ENCODE measurements at places on chromosomes 4 and X. TPM values are rescaled to one million over a fixed set of nuclear protein-coding genes. Genes with fewer than 3 reads are reported as not detected.

Gene MAGEA11
- total RNA-seq: not detected

Gene MAGED4
- total RNA-seq: 8.6 TPM

Gene NOX1
- not detected for total RNA-seq

Gene TLR3
- 0.10 TPM for total RNA-seq

GRCh38 chr4:52367282-52367830 lies 291.7 kb downstream of the USP46 start:
- H3K27ac ChIP-seq: no peak overlapping the region
- DNase-seq: no peak
- no peaks in the 10 kb centered on the region for H3K4me1 ChIP-seq
- H3K27me3 ChIP-seq: no peaks in the 10 kb centered on the region
- H3K4me3 ChIP-seq: no peak overlapping the region
- H3K36me3 ChIP-seq: no peaks in the 10 kb centered on the region

DNA sequence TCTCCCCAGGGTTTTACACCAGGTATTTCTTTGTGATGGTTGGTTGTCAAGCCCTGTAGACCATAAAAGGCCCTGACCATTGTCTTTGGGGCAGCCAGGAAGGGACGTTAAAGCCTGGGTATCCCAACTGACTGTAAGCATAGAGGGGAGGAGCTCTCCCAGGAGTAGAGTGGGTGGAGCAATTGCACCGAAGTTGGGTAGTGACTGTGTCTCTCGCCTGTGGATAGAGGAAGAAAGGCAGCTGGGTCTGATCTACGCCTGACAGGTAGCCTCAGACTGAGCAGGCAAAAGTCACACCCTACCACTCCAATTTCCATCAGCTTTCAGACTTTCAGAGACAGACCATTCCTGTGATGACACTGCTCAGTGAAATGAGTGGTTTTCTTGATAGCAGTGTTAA lies 123.3 kb downstream of the KLHL8 start:
- peaks cover 14% of the 10 kb centered on the region for H3K4me1 ChIP-seq
- H3K27ac ChIP-seq: no peak overlapping the region
- no peak for DNase-seq
- no peak overlapping the region for H3K4me3 ChIP-seq
- H3K36me3 ChIP-seq: peaks cover 9% of the 10 kb centered on the region
- H3K27me3 ChIP-seq: no peaks in the 10 kb centered on the region

GRCh38 chr4:170651786-170652185 lies 562.0 kb upstream of the AADAT start:
- H3K4me1 ChIP-seq: no peaks in the 10 kb centered on the region
- no peak for DNase-seq
- no peaks in the 10 kb centered on the region for H3K27me3 ChIP-seq
- no peak overlapping the region for H3K4me3 ChIP-seq

GRCh38 chrX:40065296-40066046 lies 32.3 kb downstream of the BCOR start:
- H3K36me3 ChIP-seq: peaks cover 71% of the 10 kb centered on the region
- H3K27me3 ChIP-seq: no peaks in the 10 kb centered on the region
- no peaks in the 10 kb centered on the region for H3K4me1 ChIP-seq
- DNase-seq: no peak
- H3K4me3 ChIP-seq: no peak overlapping the region

- H3K27me3 ChIP-seq: no peaks in the 10 kb centered on the region
- no peaks in the 10 kb centered on the region for H3K36me3 ChIP-seq
- no peaks in the 10 kb centered on the region for H3K4me1 ChIP-seq
- no peak overlapping the region for H3K4me3 ChIP-seq
Observed at GRCh38 chrX:72393836-72394517, 88.3 kb upstream of the CITED1 start.

GRCh38 chrX:103099691-103100090 lies 6.7 kb upstream of the NXF3 start:
- no peak overlapping the region for H3K4me3 ChIP-seq
- no peaks in the 10 kb centered on the region for H3K27me3 ChIP-seq
- no peak overlapping the region for H3K27ac ChIP-seq
- no peak for DNase-seq

DNA sequence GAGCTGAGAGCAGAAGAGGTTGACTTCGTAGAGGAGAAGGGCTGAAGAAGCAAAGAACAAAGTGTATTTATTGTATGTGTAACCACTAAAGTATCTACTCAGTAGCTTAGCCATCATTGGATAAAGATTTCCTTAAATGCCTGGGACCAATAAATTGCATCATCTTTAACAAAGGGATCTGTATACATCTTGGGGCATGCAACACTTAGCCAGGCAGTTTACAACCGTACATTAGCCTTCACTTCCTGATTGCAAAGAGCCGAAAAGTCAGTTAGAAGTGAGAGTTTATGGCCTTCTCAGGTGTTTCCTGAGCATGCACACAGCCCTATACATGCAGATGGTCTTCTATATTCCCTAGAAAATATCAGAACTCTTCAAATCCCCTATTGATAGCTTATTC lies 68.0 kb upstream of the MAGED1 start:
- H3K27ac ChIP-seq: no peak overlapping the region
- H3K4me3 ChIP-seq: no peak overlapping the region
- H3K27me3 ChIP-seq: no peaks in the 10 kb centered on the region
- no peaks in the 10 kb centered on the region for H3K36me3 ChIP-seq
- DNase-seq: no peak

GRCh38 chrX:119325456-119325855 lies 73.7 kb upstream of the SLC25A43 start:
- H3K27me3 ChIP-seq: no peaks in the 10 kb centered on the region
- no peaks in the 10 kb centered on the region for H3K36me3 ChIP-seq
- no peak overlapping the region for H3K27ac ChIP-seq
- H3K4me3 ChIP-seq: no peak overlapping the region

DNA sequence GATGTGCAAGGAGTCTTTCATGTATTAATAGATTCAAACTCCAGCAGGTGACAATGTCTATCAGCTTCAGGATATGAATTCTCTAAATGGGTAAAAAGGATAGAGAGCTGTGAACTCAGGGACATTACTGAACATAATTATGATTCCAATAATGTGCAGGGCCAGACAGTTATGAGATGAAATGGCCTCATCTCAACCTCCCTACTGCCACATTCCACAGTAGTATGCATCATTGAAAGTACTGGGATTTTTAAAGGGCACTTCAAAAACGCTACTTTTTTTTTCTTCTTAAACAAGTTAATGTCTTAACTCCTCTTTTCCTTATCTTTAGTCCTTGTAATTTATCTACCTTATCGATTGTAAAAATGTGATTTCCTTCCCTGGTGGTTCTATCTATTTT lies 202.0 kb downstream of the APBB2 start:
- no peaks in the 10 kb centered on the region for H3K27me3 ChIP-seq
- no peak overlapping the region for H3K27ac ChIP-seq
- H3K4me1 ChIP-seq: no peaks in the 10 kb centered on the region
- no peaks in the 10 kb centered on the region for H3K36me3 ChIP-seq

- H3K4me1 ChIP-seq: no peaks in the 10 kb centered on the region
- no peaks in the 10 kb centered on the region for H3K36me3 ChIP-seq
- no peak overlapping the region for H3K27ac ChIP-seq
- H3K27me3 ChIP-seq: no peaks in the 10 kb centered on the region
- no peak for DNase-seq
- no peak overlapping the region for H3K4me3 ChIP-seq
Observed at GRCh38 chr4:82728301-82728700, 70.3 kb downstream of the SCD5 start.

GRCh38 chr4:151882072-151882803 lies 121.4 kb upstream of the GATB start:
- H3K4me3 ChIP-seq: no peak overlapping the region
- DNase-seq: no peak
- H3K4me1 ChIP-seq: peaks cover 2% of the 10 kb centered on the region
- no peak overlapping the region for H3K27ac ChIP-seq
- no peaks in the 10 kb centered on the region for H3K27me3 ChIP-seq

DNA sequence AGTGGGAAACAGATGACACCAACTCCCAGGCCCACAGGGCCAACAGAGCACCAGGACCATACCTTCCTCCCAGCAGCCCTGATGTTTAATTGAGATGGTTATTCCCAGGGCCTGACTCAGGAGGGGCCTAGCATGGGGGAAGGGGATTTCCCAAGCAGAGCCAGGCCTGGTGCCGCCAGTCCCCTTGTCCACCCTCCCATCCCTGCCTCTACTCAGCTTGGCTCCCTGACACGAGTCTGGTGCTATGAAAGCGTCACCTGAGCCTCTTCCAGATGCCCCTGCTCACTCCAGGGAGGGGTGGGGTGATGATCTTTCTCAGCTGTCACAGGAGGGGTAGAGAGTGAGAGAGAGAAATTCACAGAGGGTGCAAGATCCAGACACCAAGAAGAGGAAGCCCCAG lies 72.7 kb downstream of the EFNB1 start:
- no peaks in the 10 kb centered on the region for H3K36me3 ChIP-seq
- no peak overlapping the region for H3K27ac ChIP-seq
- H3K27me3 ChIP-seq: no peaks in the 10 kb centered on the region
- no peak for DNase-seq

DNA sequence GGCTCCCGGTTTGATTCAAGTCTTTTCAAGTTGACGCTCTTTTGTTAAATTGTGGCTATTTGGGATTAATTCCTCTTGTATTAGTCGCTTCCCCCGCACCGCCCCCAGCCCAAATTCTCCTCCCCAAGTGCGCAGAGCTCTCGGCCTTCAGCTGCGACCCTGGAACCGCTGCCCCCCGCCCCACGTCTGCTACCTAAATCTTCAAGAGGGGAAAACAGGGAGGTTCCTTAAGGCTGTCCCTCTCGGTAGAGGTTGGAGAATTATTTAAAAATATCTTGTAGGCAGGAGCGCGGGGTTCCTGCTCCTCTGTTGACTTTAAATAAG lies 860 bp upstream of the RPS6KA3 start:
- no peak for DNase-seq
- peak overlapping the region; percentile 76 for H3K4me3 ChIP-seq
- no peaks in the 10 kb centered on the region for H3K36me3 ChIP-seq
- no peaks in the 10 kb centered on the region for H3K27me3 ChIP-seq
- peaks cover 25% of the 10 kb centered on the region for H3K4me1 ChIP-seq
- H3K27ac ChIP-seq: peak overlapping the region; percentile 88

DNA sequence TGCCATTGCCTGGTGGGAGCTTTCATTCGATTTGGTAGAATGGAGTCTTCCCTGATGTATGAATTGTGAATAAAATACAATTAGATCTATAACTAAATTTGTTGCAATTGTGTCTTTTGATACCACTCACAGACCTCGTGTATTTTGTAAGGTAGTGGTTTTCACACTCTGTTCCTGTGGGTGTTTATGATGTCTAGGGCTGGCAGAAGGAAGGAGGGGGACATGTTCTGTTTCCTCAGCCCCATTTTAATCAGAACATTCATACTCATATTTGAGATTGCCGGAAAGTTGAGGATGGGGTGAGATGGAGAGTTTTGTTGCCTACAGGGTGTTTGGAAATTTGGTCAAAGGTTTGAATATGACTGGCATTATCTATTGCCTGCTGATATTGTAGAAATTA lies 42.9 kb downstream of the PTTG2 start:
- H3K27ac ChIP-seq: no peak overlapping the region
- DNase-seq: no peak
- H3K27me3 ChIP-seq: no peaks in the 10 kb centered on the region
- no peak overlapping the region for H3K4me3 ChIP-seq

GRCh38 chrX:27309406-27309805 lies 153.7 kb downstream of the PPP4R3C start:
- no peak for DNase-seq
- no peaks in the 10 kb centered on the region for H3K4me1 ChIP-seq
- no peaks in the 10 kb centered on the region for H3K36me3 ChIP-seq
- H3K4me3 ChIP-seq: no peak overlapping the region
- H3K27ac ChIP-seq: no peak overlapping the region
- no peaks in the 10 kb centered on the region for H3K27me3 ChIP-seq

GRCh38 chr4:98374643-98375042 lies 113.5 kb downstream of the RAP1GDS1 start:
- peaks cover 5% of the 10 kb centered on the region for H3K4me1 ChIP-seq
- no peak for DNase-seq
- H3K4me3 ChIP-seq: no peak overlapping the region
- peaks cover 3% of the 10 kb centered on the region for H3K36me3 ChIP-seq

GRCh38 chrX:153669174-153669890 lies 4.3 kb downstream of the PNCK start:
- no peak overlapping the region for H3K4me3 ChIP-seq
- H3K36me3 ChIP-seq: no peaks in the 10 kb centered on the region
- no peak overlapping the region for H3K27ac ChIP-seq
- H3K27me3 ChIP-seq: no peaks in the 10 kb centered on the region
- peak; percentile 61 for DNase-seq

GRCh38 chr4:173829565-173829964 lies 299.5 kb upstream of the HAND2 start:
- H3K27me3 ChIP-seq: no peaks in the 10 kb centered on the region
- H3K4me3 ChIP-seq: no peak overlapping the region

DNA sequence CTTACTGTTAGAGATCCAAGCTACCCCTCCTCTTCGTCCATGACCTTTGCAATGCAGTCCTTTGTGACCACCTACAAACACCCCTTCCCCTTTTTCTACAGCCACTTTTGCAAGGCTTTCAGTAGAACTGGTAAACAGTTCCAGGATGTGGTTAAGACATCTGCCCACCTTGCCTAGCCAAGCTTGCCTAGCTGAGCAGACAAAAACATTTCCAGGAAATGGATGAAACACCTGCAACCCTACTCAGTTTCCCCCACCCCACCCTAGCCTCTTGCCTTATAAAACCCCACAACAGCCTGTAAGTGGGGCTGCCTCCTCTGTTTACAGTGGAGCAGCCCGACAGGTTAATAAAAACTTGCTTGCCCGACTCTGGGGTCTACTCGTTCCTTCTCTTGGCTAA lies 133.8 kb downstream of the ZC4H2 start:
- peak; percentile 29 for DNase-seq
- H3K4me1 ChIP-seq: peaks cover 19% of the 10 kb centered on the region
- peak overlapping the region; percentile 67 for H3K27ac ChIP-seq
- no peaks in the 10 kb centered on the region for H3K27me3 ChIP-seq
- no peak overlapping the region for H3K4me3 ChIP-seq

DNA sequence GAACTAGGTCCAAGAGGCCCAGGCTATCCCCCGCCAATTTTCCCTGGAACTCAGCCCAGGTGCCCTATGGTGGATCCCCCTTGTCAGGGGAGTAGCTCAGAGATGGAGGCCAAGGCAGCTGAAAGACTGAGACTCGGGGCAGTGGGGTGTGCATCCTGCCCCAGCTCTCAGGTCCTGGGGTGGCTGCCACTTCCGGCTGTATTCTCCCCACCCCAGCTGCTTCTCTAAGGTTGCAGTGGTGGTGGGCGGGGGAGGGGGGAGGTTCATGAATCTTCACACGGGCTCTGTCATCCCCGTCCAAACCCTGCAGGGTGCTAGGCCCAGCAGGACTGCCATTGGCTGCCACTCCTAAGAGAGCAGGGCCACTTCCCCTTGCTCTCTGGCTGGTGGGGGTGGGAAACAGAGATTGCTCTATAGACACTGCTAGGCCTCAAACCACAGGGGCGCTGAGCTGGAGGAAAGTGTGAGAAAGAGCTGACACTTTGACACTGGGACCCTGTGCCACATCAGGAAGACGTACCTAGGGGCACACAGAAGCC lies 1.5 kb downstream of the SASH3 start:
- H3K4me1 ChIP-seq: peaks cover 81% of the 10 kb centered on the region
- no peaks in the 10 kb centered on the region for H3K27me3 ChIP-seq
- peaks cover 33% of the 10 kb centered on the region for H3K36me3 ChIP-seq
- peak overlapping the region; percentile 65 for H3K4me3 ChIP-seq
- peak; percentile 86 for DNase-seq
- H3K27ac ChIP-seq: peak overlapping the region; percentile 97
